Tongue (tissue), 3 donors: ENCODE measurements at places on chromosomes 7 and 10.
A peak's percentile ranks its signal among the peaks of the same experiment; 100 is the strongest.

GRCh38 chr10:101938305-101939007, 94.9 kb upstream of the KCNIP2 start:
- peak; percentile 9 for DNase-seq

GRCh38 chr10:5585517-5586206, 60.9 kb downstream of the CALML3 start:
- DNase-seq: peak; percentile 78

DNA sequence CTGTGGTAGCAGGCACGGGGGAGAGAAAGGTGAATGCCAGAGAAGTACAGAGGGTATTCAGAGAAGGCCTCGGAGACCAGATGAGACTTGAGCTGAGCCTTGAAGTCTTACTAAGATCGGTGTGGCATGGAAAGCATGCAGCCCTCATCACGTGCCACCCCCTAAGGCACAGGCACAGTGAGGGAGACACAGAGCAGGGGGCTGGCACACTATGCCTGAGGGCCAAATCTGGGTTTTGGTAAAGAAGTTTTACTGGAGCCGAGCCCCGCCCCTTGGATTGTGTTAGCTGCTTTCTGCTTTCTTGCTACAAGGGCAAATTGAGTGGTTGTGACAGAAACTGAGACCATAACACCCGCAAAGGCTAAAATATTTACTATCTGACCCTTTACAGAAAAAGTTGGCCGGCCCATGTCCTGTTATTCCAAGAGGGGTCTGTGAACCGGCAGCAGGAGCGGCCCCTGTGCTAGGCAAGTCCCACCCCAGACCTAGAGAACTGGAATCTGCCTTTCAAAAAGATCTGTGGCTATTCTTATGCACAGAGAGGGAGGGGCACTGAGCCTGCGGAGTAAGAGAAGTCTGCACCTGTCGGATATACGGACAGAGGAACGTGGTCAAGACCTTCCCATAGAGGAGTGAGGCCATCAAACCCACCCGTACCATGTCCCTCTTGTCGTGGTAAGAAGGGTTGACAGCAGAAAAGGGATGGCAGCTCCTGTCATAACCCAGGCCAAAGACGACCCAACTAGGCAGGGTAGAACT, 109.3 kb upstream of the RHEB start:
- peak; percentile 32 for DNase-seq

DNA sequence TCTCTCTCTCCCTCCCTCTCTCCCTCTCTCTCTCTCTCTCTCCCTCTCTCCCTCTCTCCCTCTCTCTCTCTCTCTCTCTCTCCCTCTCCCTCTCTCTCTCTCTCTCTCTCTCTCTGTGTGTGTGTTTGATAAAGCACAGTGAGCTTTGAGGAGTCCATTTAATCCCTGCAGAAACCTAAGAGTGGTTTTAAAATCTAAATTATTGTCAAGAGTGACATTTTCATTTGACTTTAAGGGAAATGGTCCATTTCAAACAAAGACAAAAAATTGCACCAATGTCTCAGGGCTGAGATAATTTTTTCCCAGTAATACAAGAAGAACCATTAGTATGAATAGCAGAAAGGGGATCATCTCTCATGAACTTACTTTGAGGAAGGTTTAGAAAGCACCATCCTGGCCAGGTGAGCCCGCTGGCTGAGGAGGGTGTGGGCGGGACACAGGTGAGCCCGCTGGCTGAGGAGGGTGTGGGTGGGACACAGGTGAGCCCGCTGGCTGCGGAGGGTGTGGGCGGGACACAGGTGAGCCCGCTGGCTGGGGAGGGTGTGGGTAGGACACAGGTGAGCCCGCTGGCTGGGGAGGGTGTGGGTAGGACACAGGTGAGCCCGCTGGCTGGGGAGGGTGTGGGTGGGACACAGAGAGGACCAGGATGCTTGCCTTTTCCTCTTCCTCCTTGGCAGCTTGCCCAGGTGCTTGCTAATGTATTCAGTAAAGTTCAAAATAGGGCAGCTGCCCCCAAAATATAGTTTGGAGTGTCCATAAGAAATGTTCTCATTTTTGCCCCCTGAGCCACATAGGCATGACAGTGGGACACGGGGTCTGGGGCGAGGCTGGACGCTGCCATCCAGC, 125.0 kb downstream of the DNAJB6 start:
- no peak for DNase-seq

GRCh38 chr7:117200132-117200531, 122.7 kb downstream of the WNT2 start:
- DNase-seq: peak; percentile 48

DNA sequence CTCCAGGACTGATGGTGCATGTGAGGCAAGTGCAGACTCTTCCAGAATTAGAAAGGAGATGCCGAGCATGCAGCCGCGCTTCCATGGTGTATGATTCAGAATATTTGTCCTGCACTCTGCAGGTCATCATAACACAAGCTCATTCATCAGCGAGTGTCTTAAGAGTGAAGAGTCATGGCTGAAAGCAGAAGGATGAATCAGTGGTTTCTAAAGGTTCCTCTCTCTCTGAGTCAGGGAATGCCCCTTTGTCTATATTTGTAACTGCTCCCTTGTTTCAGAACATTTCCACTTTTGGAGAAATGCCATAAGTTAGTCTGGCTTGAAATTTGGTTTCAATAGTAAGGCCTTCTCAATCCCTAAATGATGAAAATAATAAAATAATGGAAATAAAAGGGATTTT, 52.3 kb downstream of the HECW1 start:
- peak; percentile 14 for DNase-seq

- DNase-seq: no peak
Measured at GRCh38 chr10:98364432-98365102, 50.4 kb downstream of the PYROXD2 start.

DNA sequence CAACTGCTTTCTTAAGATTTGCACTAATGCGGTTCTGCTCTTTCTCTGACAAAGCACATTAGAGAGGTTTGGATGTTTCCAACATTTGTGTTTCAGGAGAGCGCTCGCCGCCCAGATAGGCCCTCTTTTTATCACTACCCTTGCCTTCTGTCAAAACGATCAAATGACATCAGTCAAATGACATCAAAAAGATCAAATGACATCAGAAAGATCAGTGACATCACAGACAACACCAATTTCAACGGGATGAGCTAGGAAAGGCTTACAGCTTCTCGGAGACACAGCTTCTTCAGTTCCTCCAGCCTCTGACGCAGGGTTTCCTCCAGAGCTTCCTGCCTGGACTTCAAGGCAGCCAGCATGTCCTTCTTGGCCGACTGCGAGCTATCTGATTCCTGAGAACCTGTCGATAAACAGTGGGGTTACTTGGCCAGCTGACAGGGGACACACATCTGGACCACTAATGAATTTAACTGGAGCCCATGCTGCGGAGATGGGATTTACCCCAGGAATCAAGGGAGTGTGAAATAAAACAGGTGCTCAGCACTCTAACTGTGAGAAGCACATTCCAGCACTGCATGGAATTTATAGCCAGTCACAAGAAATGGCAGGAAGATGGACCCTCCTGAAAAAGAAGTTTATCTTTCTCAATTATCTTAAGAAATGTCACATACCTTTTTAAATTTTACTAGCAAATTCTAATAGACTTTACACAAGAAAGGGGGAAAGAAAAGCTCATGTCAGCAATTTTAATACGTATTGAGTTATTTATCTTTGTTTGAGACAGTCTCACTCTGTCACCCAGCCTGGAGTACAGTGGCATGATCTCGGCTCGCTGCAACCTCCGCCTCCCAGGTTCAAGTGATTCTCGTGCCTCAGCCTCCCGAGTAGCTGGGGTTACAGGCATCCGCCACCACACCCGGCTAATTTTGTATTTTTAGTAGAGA, 88.2 kb downstream of the PRPF18 start:
- peak; percentile 92 for DNase-seq

DNA sequence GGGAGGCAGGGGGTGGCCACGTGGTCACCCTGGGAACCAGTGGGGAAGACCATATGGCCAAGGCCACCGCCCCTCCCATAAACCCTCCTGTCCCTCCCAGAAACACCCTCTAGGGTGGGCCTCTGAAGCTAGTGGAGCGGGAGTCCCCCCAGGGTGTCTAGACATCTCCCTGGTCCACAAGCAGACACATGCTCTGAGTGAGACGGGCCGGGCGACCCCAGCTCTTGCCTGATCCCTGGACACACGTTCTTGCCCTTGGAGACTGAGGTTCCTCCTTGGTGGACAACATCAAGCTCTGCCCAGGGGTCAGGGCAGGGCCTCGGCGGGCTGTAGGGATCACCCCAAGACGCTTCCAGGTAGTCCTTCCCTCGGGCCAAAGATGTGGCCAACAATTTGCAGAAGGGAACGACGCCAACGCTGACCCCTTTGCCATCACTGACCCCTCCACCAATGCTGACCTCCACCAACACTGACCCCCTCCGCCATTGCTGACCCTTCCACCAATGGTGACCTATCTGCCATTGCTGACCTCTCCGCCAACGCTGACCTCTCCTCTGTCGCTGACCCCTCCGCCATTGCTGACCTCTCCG, 57.1 kb downstream of the FOXL3 start:
- no peak for DNase-seq

DNA sequence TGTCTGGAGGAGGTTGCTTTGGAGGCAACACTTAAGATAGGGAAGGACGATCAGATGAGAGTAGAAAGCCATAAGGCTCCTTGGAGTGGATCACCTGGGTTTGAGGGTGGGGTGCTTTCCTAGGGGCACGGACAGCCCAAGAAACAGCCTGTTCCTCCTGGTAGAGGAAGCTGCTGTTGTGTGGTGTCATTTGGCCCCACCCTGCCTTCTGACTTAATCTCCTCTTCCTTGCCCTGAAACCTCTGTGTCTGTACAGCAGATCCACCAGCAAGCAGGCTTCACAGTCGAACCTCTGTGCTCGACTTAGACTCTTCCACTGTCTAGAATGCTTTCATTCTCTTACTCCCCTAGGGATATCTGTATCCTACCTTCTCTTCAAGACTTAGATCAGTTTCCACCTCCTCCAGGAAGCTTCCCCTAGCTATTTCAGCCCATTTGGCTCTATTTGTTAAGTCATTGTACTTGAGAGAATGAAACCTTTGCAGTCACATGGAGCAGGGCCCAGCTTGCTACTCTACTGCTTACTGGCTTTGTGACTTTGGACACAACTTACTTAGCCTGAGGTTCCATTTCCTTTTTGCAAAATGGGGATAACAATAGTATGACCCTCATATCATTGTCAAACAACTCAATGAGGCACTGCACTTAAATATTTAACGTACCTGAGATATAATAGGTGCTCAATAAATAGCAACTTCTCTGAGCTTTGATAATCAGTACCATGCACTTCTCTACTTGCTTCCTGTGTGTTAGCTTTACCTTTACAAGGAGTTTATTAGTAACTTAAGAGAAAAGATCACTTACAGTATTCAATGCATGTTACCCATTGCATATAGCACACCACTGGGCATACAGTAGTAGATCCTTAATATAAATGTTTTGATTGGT, 5.0 kb downstream of the MXI1 start:
- no peak for DNase-seq

- DNase-seq: peak; percentile 91
Measured at GRCh38 chr7:92633211-92633906, 43.2 kb upstream of the FAM133B start.

DNA sequence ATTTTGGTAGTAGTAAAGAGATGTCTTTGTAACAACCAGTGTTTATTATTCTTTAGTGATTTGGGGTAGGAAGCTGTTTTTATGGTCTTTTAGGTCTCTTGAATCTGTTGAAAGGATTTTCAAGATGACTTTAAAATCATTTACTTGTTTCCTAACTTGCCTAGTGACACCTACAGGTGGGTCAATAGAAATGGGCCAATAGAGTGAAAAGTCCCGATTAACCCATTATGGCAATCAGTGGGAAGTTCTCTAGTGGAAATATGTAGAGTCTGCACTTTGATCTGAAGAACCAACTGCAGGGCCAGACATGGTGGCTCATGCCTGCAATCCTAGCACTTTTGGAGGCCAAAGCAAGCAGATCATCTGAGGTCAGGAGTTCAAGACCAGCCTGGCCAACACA, 374.7 kb upstream of the BMPER start:
- no peak for DNase-seq

GRCh38 chr7:156544919-156545715, 95.5 kb upstream of the RNF32 start:
- no peak for DNase-seq

GRCh38 chr10:124614003-124614659, 130.0 kb downstream of the FAM53B start:
- no peak for DNase-seq

DNA sequence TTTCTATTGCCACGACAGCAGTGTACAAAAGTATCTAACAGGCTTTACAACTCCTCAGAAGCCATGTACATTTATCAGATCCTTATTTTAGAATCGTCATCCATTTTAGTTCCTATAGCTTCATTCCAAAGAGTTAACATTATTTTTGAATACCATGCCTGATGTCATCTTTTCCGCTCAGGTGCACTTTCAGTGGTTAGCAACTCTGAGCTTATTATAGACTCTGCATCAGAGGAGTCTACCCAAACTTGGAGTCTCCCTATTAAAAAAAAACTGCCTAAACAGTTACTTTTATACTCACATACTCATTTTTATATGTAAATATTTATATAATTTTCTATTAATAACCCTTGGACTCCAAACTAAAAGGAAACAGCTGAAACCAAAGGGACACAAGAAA, 31.6 kb upstream of the PRSS37 start:
- DNase-seq: no peak

DNA sequence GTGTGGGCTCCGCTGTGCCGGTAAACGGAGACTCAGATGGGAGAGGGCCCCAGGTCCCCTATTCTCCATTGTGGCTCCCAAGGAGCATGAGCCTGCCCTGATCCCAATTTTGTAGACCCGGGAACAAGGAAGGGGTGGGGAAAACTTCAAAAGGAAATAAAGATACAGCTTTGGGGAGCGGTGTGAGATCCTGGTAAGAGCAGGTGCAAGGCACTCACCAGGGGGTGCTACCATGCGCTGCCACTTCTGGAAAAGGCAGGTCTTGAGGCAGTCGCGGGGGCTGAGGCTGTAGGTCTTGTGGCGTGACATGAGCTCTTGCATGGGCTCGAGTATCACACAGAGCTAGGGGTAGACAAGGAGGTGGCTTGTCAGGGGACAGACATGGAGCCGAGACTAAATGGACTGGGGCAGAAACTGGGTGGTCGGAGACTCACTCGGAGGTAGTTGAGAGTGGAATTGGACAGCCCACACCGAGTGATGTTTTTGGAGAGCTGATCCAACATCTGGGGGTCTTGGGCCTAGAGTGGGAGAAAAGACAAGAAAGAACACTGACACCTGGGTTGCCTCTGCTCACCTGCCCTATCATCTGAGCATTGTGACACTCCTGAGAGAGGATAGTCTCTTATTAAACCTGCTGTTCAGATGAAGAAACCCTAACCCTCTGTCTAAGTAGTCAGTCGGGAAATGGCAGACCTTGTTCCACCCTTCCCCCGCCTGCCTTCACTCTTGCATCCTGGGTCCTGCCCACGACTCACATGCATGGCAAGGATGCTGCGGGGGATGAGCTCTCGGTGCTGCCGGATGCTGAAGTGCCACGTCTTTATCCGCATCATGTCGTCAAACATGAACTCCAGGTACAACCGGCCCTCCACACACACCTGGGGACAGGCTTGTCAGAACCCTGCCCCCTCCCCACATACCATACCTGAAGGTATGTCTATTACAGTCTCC, 10.7 kb downstream of the LDB1 start:
- DNase-seq: no peak
